ENCODE measurements at places on chromosomes 3 and 15. TPM values are rescaled to one million over a fixed set of nuclear protein-coding genes. Genes with fewer than 3 reads are reported as not detected.
A peak's percentile ranks its signal among the peaks of the same experiment; 100 is the strongest.

DNA sequence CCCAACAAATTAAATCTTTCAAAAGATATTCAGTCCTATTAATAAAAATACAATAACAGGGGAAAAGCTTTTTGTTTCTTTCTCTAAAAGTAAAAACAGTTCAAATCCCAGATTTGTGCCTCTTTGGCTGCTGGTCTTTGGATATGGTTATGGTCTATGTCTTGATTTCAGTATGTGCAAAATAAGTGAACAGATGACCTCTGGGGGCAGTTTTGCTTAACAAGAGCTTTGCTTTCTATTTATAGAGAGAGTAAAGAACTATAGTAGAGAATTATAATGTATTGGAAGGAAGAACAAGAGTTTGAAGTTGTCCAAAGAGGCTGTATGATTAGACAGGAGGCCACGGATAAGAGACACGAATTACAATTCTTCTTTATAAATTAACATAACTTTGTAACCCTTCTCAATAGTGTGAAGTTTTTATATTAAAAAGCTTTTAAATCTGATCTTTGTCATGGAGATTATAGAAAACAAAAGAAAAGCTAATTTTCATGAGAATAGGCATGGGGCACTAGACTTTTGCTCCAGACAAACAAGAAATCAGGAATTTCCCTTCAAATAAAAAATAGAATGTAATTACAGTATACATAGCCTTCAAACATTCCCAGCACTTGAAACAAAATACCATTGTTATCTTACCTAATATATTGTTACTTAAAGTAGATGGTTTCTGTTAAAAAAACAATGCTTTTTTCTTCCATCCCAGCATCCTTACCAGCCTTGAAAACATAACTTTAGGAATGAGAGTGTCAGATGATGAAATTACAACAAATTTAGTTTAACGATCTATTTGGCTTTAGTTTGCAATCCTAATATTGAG, 432.7 kb upstream of the ARHGEF26 start:
- H3K4me3 ChIP-seq: no peak overlapping the region
- no peaks in the 10 kb centered on the region for H3K4me1 ChIP-seq
- no peak for DNase-seq
- no peaks in the 10 kb centered on the region for H3K36me3 ChIP-seq

DNA sequence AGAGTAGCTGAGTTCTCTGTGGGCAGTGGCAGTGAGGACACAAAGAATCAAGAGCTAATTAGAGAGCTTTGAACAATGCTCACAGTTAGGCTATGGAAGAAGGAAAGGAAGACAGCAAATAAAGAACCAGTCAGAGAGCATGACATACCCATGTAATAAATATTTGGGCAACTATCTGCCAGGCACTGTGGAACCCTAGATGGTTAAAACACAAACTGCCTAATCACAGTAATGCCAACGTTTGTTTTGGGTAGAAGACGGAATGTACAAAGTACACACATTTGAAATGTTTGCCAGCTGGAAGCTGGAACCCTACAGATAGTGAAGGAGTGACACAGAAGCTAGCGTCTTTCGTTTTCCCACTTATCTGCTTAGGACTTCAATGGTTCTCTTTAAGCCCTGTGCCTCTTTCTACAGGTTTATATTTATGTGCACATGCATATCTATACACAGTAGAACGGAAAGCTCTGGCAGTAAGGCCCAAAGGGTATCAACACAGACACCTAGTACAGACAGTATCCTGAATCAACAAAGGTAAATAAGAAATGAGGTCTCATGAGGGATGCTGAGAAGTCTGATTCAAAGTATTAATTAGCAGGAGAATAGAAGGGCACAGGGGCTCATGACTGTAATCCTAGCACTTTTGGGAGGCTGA, 44.6 kb downstream of the ANKRD28 start:
- H3K27me3 ChIP-seq: no peaks in the 10 kb centered on the region
- H3K27ac ChIP-seq: peak overlapping the region; percentile 85
- peaks cover 43% of the 10 kb centered on the region for H3K36me3 ChIP-seq
- H3K4me3 ChIP-seq: peak overlapping the region; percentile 26
- no peak for DNase-seq
- H3K4me1 ChIP-seq: peaks cover 71% of the 10 kb centered on the region

The ABTB1 gene
- 73.4 TPM for total RNA-seq

GRCh38 chr3:8077126-8077525, 424.5 kb upstream of the LMCD1 start:
- no peak for DNase-seq
- no peaks in the 10 kb centered on the region for H3K4me1 ChIP-seq
- H3K36me3 ChIP-seq: no peaks in the 10 kb centered on the region
- H3K27ac ChIP-seq: no peak overlapping the region

- H3K27me3 ChIP-seq: no peaks in the 10 kb centered on the region
- H3K4me1 ChIP-seq: peaks cover 76% of the 10 kb centered on the region
- DNase-seq: peak; percentile 89
- H3K36me3 ChIP-seq: peaks cover 17% of the 10 kb centered on the region
- H3K27ac ChIP-seq: peak overlapping the region; percentile 99
Observed at GRCh38 chr3:172153335-172153861, 114.0 kb downstream of the FNDC3B start.

DNA sequence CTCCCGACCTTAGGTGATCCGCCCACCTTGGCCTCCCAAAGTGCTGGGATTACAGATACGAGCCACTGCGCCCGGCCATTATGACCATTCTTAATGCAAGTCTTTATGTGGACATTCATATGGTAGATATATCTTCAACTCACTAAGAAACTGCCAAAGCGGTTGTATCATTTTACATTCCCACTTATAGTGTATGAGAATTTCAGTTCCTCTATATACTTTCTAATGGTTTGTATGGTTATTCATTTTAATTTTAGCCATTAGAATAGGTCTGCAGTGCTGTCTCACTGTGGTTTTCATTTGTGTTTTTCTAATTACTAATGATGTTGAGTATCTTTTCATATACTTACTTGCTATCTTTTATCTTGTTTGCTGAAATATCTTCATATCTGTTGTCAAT, 32.5 kb downstream of the TCF12 start:
- DNase-seq: no peak
- H3K4me3 ChIP-seq: no peak overlapping the region
- H3K4me1 ChIP-seq: peaks cover 32% of the 10 kb centered on the region
- H3K36me3 ChIP-seq: peaks cover 22% of the 10 kb centered on the region
- no peak overlapping the region for H3K27ac ChIP-seq

The NUP210 gene
- total RNA-seq: 1.5 TPM

DNA sequence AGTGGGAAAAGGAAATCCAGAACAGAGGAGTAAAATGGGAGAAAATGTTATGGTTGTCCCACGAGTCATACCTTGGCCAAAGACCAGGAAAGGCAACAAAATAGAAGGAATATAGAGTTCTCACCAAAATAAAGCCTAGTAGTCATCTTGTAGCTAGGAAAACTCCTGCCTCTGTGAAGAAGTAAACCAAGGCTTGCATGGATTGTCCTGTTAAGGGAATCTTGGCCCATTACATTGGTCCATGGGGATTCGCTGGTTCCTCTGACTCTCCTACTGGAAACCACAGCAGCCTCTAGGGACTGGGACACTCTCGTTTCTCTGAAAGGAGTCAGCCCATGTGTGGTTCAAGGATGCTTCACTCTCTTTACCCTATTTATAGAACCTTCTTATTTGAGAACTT, 62.9 kb upstream of the FNDC3B start:
- no peaks in the 10 kb centered on the region for H3K27me3 ChIP-seq
- peaks cover 9% of the 10 kb centered on the region for H3K4me1 ChIP-seq
- H3K27ac ChIP-seq: no peak overlapping the region

The COMMD2 gene
- 49.7 TPM for total RNA-seq

- peaks cover 4% of the 10 kb centered on the region for H3K36me3 ChIP-seq
- H3K27ac ChIP-seq: no peak overlapping the region
- DNase-seq: no peak
- H3K4me3 ChIP-seq: no peak overlapping the region
- H3K27me3 ChIP-seq: peaks cover 19% of the 10 kb centered on the region
- no peaks in the 10 kb centered on the region for H3K4me1 ChIP-seq
Observed at GRCh38 chr15:58298879-58299850, 132.6 kb upstream of the LIPC start.

DNA sequence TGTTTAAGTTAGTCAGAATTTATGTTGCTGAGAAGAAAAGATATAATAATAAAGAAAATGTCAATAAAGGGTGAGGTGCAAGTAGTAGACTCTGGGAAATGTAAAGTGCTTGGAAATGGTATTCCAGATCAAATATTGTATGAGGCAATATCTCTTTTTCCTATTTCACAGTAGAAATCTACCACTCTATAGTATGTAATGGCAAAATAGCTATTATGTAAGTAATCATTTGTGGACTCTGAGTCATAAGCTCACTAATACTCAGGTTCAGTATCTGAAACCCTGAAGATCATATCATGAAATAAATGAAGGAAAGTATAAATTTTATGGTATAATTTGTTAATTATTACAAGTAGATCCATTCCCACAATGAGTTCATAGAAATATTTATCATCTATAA, 322.1 kb downstream of the PYDC2 start:
- H3K4me3 ChIP-seq: no peak overlapping the region
- no peak for DNase-seq
- no peak overlapping the region for H3K27ac ChIP-seq
- no peaks in the 10 kb centered on the region for H3K36me3 ChIP-seq
- peaks cover 1% of the 10 kb centered on the region for H3K4me1 ChIP-seq

- H3K27ac ChIP-seq: no peak overlapping the region
- no peak overlapping the region for H3K4me3 ChIP-seq
- no peaks in the 10 kb centered on the region for H3K4me1 ChIP-seq
- H3K27me3 ChIP-seq: peaks cover 6% of the 10 kb centered on the region
Observed at GRCh38 chr3:196991581-196992460, 23.2 kb upstream of the PIGZ start.

GRCh38 chr3:153162513-153163392, 727 bp downstream of the RAP2B start:
- peak overlapping the region; percentile 97 for H3K4me3 ChIP-seq
- H3K27ac ChIP-seq: peak overlapping the region; percentile 92
- no peaks in the 10 kb centered on the region for H3K27me3 ChIP-seq
- peaks cover 43% of the 10 kb centered on the region for H3K4me1 ChIP-seq
- DNase-seq: no peak

All from osteocyte (in vitro differentiated cells).